Renal cortical epithelial cell (primary cell): ENCODE measurements at places on chromosomes 6 and 20.

- no peak for DNase-seq
These were observed 73.2 kb upstream of the BHLHE23 start for GRCh38 chr20:63079971-63080370.

GRCh38 chr20:14142964-14143627 is 147.8 kb downstream of the MACROD2 start:
- DNase-seq: peak; percentile 88

DNA sequence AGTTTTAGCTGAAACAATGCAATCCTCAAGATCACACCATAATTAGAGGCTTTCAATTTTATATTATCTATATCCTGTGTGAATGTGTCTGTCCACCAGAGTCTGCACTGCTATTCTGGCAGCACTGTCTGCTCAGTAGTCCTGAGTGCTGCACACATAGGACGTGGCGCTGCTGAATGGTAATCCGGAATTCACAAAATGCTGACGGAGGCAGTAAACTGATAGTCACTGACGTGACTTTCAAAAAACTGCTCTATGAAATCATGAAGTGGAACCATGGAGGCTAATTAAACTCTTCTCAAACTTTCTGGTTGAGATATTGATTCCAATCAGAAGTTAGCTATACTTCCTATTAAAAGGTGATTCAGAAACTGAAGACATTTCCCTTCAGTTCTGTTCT is 190.8 kb upstream of the NOX3 start:
- no peak for DNase-seq

GRCh38 chr6:142952614-142953013 is 7.6 kb upstream of the HIVEP2 start:
- DNase-seq: no peak

GRCh38 chr6:4180652-4181255 is 45.4 kb upstream of the ECI2 start:
- DNase-seq: peak; percentile 49

DNA sequence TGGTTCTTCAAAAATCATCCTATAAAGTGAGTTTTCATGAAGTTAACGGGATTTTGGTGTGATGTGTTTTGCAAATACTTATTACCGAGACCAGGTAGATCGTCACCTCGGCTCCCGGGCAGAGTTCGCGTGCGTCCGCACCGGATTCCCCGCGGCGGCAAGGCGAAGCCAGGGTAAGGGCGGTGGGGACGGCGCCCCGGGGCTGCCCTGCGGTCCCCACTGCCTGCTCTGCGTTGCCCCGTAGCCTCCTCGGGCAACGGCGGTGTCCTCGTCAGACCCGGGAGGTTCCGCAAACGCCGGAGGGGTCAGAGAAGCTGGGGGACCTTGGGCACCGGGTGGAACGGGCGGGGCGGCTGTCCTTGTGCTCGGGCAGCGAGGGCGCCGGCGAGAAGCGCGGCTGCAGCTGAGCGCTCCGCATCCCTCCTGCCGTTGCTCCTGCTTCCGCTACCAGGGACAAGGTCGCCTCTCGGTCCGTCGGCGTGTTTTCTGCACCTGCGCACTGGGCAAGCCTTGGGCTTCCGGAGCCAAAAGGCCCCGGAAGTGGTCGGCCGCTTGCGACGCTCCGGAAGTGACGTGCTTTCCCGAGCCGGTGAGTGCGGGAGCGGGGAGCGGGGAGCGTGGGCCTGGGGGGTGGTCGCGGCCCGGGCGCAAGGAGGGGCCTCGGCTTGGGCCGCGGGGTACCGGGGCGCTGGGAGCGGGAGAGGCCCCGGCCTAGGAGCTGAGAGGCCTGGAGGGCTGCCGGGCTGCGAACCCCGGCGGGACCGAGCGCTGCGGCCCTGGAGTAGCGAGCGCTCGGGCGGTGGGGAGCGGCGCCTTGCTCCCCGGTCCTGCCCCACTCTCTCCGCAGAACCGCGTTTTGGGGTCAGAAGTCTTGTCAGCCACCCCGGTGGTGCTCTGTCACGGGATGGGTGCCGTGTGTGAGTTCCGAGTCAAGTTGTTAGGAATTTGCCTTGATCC is at the start of gene MTG2:
TSS of gene MTG2 (plus strand) at position 560 of the 957 bp plus-strand sequence. CDS start 10,393 bp downstream, outside the sequence.
- DNase-seq: peak; percentile 89

GRCh38 chr20:33783256-33783655 is 27.9 kb upstream of the CHMP4B start:
- DNase-seq: no peak

GRCh38 chr6:157461000-157461915 is 80.3 kb downstream of the ZDHHC14 start:
- peak; percentile 86 for DNase-seq

GRCh38 chr20:38143646-38144554 is 21.2 kb downstream of the TGM2 start:
- DNase-seq: peak; percentile 98

DNA sequence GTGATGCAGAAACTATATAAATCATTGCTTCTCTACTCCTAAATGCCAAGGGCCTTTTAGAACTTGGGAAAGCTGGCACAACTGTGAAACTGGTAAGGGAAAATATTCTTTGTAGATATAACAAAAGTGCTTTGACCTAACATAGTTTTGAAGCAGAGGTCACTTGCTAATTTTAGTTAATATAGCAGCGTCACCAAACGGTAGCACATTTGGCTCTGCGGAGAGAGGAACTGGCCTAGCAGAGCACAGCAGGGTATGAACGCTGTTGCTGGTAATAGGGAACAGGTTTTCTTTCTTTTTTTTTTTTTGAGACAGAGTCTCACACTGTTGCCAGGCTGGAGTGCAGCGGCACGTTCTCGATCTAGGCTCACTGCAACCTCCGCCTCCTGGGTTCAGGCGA is 67.4 kb downstream of the ECT2L start:
- DNase-seq: no peak

- DNase-seq: no peak
These were observed 746 bp upstream of the SNRPB2 start for GRCh38 chr20:16729080-16729479.

GRCh38 chr6:145070791-145071190 is 664.5 kb downstream of the EPM2A start:
- peak; percentile 29 for DNase-seq

DNA sequence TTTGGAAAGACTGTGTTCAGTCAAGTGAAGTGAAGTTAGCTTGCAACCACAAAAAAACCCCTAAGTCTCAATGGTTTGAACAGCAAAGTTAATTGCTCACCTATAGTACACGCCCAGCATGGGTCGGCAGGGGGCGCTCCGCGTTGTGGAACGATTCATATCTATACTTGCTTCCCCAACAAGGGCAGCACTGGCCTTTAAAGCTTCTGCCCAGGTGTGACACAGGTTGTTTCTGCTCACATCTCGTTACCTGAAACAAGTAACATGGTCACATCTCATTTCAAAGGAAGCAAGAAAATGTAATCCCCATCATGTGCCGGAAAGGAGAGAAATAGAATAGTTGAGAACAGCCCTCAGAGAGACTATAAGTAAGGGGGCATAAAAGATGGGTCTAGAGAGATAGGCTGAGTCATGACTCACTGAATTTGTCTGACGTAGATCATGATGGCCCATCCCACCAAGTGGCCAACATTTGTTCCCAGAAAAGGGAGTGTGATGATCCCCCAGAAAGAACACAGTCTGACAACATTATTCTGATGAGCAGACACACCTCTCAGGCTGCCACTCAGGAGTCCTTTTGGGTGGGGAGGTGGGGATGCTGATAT is 29.0 kb downstream of the HNF4A start:
- peak; percentile 41 for DNase-seq

DNA sequence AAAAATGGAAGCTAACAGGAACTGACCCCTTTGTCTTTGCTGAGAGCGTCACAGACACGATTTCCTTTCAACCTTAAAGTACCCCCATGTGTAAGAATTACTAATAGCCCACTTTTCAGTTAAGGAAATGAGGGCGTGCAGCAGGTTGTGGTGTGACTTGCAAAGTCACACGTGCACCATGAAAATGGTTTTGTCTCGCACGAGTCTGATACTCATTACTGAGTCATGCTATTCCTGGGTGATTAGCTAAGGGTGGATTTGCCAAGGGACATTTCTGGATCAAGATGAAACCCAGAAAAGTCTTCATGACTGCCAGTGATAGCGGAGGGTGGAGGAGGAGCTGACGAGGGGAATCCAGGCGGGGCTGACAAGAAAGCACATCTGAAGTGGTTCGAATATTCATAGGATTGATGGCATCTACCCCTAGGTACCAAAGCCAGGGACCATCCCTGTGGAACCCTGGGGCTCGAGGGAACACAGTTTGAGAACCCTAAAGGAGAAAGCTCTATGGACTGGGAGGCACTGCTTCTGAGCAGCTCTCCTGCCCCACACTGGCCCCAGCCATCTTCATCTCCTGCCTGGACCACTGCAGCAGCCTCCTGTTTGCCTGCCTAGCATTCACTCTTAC is 12.1 kb upstream of the NFATC2 start:
- no peak for DNase-seq

DNA sequence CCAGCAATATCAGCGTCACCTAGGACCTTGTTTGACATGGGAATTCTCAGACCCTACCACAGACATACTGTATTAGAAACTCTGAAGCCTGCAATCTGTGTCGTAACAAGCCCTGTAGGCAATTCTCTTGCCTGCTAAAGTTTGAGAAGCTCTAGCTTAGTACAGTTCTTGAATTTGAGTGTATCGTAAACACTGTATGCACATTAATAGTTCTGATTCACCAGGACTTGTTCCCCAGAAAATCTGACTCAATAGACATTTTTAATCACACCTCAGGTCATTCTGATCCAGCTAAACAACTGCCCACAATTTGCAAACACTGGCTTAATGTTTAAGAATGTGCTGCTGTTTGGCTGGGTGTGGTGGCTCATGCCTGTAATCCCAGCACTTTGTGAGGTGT is 414.3 kb downstream of the TFAP2A start:
- DNase-seq: peak; percentile 90

DNA sequence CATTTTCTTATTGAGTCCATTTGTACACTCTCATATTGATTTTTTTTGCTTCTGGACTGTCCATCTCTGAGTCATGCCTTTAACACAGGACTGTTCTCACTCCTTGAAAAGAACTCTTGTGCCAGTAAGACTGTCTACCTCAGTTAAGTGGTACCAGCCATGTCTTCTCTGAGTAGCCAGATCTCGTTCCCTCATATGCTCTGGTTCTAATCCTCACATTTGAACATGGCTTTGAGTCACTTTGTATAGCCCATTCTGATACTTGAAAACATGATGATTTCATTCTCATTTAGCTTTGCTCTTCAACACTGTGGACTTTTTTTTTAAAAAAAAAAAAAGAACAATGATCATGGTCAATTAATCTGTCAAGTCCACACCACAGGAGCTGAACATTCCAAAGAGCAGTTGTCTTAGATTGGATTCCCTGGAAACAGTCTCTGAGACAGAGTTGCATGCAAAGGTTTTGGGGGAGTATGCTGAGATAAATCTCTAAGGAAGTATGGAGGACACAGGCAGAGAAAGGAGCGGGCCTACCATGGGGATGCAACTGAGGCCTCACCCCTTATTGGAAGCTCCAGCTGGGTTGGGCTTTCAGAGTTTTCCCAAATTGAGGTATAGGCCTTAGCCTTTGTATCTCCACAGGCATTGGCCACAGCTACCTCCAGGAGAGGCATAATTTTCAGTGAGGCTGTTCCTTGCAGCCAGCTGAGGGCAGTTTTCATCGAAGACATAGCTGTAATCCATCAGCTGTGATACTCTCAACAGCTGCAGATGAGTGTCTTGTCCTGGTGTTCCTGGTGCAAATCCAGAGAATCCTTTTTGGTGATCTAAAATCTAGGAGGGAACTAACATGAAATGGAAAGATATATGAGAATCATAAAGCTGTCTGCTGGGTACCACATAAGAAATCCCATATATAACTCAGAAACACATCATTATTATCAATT is 6.0 kb upstream of the PTCHD4 start:
- peak; percentile 40 for DNase-seq

GRCh38 chr20:49785852-49786175 is 26.8 kb upstream of the SLC9A8 start:
- no peak for DNase-seq

- no peak for DNase-seq
These were observed 53.3 kb downstream of the SLC23A2 start for GRCh38 chr20:4947817-4948559.

DNA sequence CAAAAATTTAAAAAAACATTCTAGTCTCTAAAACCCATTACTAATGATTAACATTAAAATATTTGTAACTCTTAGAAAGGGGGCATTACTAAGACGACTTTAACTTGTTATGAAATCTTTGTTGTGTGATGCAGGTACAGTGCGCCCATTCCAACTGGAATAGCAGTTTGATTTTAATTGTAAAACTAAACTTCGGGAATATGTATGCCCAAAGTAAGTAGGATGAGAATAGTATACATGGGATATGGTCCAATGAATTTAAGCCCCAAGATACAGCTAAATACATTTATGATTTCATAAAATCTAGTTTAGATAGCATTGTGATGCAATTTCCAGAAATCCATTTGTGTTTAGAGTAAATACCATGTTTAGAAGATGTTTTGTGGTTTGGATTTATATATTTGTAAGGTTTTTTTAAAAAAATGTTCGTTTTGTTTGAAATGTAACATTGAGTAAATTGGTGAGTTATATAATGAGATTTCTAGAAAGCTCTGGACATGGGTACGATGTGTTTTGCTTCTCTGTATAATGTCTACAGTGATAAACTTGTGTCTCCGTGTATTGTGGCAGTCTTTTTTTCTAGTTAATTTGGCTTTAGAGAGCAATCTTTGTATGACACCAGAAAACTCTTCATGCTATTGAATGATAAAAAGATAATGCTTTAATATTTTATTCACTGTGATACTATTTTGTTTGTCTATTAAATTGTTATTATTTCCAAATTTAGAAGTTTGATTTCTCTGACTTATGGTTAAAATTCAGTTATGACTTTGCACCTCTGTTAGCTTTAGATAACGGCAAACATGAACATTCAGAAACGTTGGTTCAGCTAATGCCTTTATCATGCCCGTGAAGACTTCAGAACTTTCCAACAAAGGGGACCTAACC is 54.8 kb downstream of the RNF182 start:
- peak; percentile 5 for DNase-seq

DNA sequence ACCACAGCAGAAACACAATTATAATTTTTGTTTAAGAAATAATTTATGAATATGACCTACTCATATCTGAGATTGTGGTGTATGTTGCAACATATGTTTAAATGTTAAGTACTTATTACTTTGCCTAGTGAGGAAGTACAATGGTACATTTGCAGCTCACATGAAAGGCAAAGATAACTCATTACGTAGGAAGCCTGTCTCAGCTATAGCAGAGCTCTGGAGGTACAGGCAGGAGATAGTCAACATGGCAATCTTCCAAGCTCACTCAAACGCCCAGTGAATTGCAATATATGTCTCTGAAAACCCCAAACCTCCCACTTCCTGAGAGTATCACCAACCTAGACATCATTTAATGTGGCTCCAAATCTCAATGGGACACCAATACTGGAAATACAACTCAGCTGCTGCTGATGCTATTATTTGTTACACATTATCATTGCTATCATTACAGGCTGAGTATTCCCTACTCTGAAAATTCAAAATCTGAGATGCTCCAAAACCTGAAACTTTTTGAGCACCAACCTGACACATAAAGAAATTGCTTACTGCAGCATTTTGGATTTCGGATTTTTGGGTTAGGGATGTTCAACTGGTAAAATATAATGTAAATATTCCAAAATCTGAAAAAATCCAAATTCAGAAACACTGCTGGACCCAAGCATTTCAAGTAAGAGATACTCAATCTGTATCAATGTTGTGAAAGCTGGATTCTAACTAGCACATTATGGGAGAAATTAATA is 25.1 kb upstream of the GSTA4 start:
- no peak for DNase-seq
